Esophagus squamous epithelium (tissue), 5 donors: ENCODE measurements at places on chromosomes 4 and X.

- no peak for DNase-seq
Observed at GRCh38 chr4:36006226-36006625, 238.1 kb downstream of the ARAP2 start.

- DNase-seq: no peak
Observed at GRCh38 chrX:46637938-46638337, 64.4 kb downstream of the CHST7 start.

- DNase-seq: no peak
Observed at GRCh38 chr4:8647094-8647570, 54.6 kb downstream of the CPZ start.

GRCh38 chr4:174583056-174583455, 60.8 kb upstream of the HPGD start:
- no peak for DNase-seq

DNA sequence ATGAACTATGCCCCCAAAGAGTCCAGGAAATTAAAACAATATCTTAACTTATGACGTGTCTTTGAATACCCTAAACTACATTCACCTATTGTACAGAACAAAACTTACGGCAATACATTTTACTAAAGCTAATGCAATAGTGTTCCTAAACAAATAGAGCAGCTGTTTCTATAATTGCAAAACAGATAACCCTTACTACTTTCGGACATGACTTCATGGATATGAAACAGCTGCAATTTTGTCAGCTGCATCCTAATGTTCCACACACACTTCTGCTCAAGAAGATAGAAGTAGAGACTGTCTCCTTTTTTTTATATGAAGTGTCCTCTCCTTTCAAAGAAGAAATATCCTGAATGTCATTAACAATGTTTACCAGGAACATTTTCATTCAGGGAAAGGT, 174.9 kb downstream of the ACTRT1 start:
- DNase-seq: no peak

- no peak for DNase-seq
Observed at GRCh38 chr4:82047731-82048130, 326.1 kb downstream of the HNRNPD start.

DNA sequence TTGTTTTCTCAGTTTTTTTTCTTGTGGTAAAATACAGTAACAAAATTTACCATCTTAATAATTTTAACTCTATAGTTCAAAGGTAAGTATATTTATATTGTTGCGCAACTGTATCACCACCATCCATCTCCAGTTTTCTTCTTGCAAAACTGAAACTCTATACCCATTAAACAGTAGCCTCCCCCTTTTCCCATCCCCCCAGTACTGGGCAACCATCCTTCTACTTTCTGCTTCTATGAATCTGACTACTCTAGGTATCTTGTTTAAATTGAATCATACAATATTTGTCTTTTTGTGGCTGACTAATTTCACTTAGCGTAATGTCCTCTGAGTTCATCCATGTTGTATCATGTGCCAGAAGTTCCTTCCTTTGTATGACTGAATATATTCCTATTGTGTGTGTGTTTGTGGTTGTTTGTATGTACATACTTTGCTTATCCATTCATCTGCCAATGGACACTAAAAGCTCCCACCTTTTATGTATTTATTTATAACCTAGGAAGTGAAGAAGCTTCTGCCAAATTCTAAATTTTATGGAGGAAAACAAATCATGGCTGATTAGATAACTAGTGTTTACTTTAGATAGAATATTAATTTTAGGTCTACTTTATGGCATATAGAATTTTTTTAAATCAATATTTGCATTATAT, 10.0 kb downstream of the ABHD18 start:
- DNase-seq: no peak

DNA sequence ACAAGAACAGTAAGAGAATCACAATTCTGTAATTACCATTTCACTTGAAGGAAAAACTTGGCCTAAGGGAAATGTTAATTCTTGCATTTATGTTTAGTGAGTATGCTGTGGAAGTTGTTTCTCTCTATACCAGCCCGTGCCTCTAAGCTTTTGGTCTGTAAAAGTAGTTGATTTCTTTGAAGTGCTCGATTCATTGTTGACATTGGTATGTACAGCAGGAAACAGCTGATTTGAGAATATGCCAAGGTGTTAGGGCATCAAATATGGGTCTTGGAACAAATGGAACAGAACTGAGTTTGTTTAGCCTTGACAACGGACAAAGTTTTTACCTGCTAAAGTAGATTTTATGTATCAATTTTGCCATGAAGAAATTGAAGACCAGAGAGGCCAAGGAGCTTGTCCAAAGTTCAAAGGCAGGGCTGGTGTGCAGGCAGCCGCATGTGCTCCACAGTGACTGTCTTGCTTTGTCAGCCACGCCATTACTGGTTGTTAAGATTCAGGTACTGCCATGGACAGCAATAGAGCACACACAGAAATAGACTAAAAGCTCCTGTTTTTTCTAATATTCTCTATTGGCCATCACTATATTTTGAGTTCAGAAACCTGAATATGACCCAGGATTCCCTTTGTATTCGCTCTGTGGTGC, 75.5 kb upstream of the TLR3 start:
- DNase-seq: no peak

GRCh38 chrX:115900425-115900824, 270.1 kb upstream of the AGTR2 start:
- no peak for DNase-seq

- no peak for DNase-seq
Observed at GRCh38 chrX:63661676-63662075, 123.3 kb downstream of the ARHGEF9 start.

GRCh38 chrX:23501974-23502373, 165.3 kb upstream of the PRDX4 start:
- DNase-seq: no peak

GRCh38 chr4:68691186-68691585, 20.7 kb upstream of the UGT2B15 start:
- no peak for DNase-seq

DNA sequence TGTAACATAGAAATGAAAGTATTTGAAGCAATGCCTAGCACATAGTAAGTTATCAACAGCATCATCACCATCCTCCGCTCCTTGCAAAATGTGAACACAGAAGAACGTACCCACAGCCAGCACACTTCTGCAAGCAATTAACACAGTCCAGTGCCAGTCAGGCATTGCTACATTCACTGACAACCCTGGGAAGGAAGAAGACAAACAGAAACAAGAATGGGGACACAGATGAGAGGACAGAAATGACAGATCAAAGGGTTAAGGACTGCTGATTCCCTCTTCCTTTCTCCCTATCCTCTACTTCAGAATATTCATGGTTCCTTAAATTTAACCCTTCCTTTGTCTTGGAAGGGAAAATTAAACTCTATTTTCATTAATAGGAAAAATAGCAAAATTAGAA, 53.1 kb downstream of the CHM start:
- no peak for DNase-seq

GRCh38 chr4:33226133-33226532, 2506.0 kb downstream of the PCDH7 start:
- no peak for DNase-seq

- no peak for DNase-seq
Observed at GRCh38 chr4:56531823-56532222, 26.2 kb downstream of the ARL9 start.

DNA sequence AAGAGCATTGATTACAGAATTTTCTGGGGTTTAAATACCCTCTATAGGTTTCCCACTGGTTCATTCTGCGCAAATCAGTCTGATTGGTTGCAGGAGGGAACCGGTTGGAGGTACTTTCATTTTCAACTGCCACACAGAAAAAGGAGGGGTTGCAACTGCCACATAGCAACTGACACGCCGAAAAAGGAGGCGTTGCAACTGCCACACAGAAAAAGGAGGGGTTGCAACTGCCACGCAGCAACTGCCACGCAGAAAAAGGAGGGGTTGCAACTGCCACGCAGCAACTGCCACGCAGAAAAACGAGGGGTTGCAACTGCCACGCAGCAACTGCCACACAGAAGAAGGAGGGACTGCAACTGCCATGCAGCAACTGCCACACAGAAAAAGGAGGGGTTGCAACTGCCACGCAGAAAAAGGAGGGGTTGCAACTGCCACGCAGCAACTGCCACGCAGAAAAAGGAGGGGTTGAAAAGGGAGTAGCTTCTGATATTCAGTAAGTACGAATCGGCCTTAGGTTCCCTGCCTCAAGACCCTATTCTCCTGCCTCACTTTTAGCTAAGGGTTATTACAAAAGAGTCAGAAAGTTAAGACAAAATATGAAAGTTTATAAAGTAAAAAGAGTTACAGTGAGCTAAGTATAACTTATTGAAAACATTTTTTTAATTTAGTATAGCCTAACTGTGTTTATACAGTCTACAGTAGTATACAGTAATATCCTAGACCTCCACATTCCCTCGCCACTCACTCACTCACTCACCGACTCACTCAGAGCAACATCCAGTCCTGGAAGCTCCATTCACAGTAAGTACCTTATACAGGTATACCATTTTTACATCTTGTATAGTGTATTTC, 431.8 kb downstream of the KCTD8 start:
- DNase-seq: no peak

- no peak for DNase-seq
Observed at GRCh38 chrX:153966841-153967535, 4.6 kb downstream of the HCFC1 start.
